ENCODE measurements at places on chromosomes 5 and 9.

- no peak for DNase-seq
These were observed 3.1 kb upstream of the DMAC1 start for GRCh38 chr9:7802666-7803065.

- DNase-seq = no peak
These were observed 407.4 kb upstream of the TLE4 start for GRCh38 chr9:79164406-79164805.

DNA sequence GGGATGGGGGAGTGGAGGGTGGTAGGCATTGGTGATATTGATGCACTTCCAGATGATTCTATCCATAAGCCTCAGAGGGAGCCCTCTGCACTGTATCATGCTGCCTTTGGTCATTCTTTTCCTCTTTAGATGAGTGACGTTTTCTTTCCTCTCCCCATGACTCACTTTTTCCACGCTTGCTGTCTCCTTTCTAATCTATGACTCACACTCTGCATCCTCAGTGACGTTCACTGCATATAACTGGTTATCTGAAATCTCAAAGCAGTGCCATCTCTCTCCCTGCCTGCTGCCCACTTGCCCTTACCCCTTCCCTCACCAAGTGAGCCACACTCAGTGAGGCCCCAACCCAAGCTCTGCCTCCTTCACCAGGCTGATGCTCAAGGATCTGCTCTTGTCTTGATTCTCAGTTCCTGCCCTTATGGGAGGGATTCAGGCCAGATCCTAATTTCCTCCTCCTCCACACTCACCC lies 31.6 kb downstream of the PTGS1 start:
- DNase-seq = no peak

DNA sequence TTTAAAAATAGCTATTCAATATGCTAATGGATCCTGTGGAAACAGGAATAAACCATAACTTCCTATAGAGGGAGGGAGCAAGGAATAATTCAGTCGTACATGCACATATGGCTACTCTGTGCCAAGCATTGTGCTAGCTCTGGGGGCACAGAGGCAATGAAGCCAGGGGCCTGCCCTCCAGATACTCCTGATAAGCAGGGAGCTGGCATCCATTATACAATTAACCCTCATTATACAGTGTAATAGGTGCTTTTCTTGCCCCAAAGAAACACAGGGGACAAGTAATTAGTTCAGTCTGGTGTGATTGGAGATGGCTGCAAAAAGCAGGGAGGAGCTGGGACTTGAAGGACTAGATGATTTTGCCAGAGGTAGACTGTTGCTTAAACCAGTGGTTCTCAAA lies 200.4 kb downstream of the SREK1 start:
- no peak for DNase-seq

- no peak for DNase-seq
These were observed 95.6 kb downstream of the RFK start for GRCh38 chr9:76298521-76299144.

- DNase-seq = no peak
These were observed 246.6 kb upstream of the CCNG1 start for GRCh38 chr5:163190784-163191183.

- peak; percentile 78 for DNase-seq
These were observed 17.1 kb downstream of the TRMO start for GRCh38 chr9:97905228-97905627.

GRCh38 chr5:81827500-81827899 lies 76.6 kb upstream of the SSBP2 start:
- no peak for DNase-seq

- DNase-seq = no peak
These were observed 11.8 kb downstream of the NR5A1 start for GRCh38 chr9:124495126-124496074.

DNA sequence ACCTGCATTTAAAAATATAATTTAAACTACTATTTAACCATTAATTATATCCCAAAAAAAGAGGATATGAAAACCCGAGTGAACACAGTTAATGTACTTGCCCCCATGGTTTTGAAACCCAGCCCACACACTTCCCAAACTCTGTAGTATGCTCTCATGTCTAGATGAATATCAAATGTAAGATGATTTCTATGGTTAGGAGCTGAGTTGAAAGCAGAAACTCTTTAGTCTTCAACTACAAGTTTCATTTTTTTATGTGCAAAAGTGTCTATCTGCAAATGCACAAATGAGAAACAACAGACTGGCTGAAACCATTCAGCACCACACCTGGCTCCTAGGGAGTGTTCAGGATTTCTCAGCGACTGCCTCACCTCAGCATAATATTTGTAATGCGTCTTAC lies 183.3 kb downstream of the SEMA5A start:
- no peak for DNase-seq

DNA sequence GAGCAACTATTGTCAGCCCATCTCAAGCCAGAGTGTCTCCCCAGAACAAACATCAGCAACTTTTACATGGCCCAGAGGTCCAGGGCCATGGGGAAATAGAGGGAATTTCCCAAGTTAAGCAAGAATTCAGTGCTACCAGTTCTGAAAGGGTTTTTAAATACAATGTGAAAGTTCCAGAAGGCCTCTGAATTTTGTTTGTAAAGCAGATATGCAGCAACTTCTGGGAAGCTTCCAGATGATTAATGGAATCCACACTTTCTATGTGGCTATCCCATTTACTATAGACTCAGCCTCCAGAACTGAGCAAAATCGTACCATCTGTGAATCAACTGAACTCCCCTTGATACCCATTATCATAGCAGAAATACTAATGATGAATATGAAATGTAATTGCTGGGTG lies 93.8 kb downstream of the FEM1C start:
- no peak for DNase-seq

- no peak for DNase-seq
These were observed 17.9 kb upstream of the TRIO start for GRCh38 chr5:14125262-14125661.

DNA sequence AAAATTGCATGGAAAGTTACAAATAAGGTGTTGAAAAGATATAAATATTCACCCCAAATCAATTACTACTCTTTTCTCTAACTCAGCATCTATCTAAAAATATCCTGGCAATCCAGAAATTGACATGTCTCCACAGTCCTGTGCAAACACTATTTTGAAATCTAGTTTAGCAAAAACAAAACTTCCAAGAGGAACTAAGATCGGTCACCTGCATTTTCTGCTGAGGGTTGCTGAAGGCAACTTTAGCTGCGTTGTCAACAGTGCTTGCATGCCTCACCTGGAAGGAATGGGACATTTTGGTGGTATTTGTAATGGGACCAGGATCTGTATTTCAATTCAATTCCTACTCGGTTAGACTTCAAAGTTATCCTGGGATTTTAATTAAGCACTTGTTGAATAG lies 398.3 kb downstream of the NTRK2 start:
- DNase-seq = no peak

DNA sequence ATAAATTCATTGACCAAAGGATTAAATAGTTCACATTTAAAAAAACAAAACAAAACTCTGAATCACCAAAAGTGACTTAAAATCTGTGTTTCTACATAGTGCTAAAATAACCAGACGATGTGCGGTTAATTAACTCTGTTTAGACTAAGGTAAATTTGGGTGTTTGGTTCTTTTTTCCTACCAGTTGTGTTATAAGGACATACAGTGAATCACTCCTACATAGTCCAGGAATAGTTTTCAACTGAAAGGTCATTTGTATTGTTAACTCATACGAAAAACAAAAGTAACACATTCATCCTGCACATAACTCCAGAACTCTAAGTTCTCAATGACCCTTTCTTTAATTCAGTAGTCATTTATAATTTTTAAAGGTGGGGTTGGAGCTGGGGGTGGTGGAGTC lies 203.7 kb downstream of the GLIS3 start:
- DNase-seq = no peak

DNA sequence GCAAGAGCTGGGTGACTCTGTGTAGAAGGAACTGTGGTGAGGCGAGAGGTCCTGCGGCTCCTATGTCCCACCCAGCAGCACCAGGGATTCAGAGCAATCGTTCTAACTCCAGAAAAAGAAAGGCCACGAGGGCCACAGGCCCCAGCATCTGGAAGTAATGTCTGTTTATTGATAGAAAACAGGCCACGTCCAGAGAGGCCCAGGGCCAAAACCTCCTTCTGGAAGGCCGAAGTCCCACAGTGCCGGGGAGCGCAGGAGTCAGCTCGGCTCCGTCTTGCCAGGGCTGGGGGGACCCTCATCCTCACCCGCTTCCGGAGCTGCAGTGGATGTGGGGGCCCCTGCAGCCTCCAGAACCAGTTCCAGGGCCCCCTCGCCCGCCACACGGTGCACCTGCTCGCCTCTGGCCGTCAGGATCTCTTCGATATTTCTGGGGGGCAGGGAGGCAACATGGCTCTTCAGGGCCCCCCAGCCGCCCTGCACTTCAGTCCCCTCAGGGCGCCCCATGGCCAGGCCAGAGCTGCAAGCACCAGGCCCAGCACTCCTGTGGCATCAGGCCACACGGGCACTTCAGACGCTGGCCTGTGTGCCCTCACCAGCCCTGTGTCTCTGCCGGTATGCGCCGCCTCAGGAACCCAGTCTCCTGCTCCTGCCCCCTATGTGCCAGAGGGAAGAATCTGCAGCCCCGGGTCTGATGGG lies 1.6 kb downstream of the DNLZ start:
- no peak for DNase-seq

- peak; percentile 26 for DNase-seq
These were observed 12.1 kb downstream of the TMEM245 start for GRCh38 chr9:109107402-109108240.

DNA sequence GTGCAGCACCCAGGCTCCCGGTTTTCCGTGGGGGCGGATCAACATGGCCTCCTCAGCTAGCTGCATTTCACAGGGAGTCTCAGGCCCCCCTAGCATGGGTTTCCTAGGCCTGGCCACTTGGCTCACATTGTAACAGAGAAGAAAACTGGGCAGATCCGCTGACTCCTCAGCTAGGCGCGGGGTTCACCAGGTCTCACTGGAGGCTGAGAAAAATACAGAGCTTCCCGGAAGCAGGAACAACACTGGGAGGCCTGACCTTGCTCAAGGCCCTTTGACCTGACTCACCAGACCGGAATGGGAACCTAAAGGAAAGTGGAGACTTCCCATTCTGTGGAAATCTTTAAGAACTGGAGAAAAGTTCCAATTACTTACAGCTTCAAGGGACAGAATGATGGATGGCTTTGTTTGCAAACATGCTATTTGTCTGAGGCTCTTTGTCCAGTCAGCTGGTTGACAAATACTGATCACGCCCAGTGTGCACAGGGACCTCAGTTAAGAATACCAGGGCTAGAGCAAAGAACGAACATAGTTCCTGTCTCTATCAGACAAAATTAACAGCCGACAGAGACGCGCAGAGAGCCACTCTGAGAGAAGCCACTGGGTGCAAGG lies 88.7 kb upstream of the LRRTM2 start:
- DNase-seq = no peak

DNA sequence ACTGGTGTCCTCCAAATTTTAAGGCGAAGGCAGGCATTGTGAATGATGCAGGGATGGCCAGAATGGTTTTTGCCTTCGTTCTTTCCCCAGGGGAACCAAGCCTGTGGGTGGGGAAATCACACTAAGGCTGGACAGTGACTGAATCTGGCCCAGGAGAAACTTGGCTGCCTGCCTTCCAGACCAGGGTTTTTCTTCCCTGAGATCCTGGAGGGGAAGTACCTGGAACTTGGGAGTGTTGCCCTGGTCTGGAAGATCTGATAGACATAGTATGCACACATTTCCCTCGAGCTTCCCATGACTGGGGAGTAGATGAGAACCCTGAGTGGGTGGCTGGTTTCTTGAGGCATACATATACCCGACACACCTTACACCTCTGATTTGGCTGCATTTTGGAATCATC lies 664 bp upstream of the IL11RA start:
- no peak for DNase-seq

GRCh38 chr5:160539431-160539830 lies 117.8 kb downstream of the PTTG1 start:
- no peak for DNase-seq

DNA sequence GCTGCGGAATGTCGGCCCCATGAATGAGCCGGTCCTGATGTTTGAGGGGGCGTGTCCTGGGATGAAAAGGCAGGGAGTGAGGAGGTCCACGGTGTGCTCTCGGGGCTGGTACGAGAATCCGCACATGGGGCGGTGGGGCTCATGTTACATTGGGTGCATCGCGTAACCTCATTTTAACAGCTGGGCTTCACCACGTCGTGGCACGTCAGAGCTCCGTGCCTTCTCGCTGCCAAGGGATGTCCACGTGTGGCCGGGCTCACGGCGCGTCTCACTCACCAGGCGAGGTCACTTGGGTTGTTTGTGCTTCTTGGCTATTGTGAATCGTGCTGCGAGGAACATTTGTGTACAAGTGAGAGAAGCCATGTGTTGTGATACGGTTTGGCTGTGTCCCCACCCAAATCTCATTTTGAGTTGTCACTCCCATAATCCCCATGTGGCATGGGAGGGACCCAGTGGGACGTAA lies 29.1 kb upstream of the IRX4 start:
- no peak for DNase-seq

- no peak for DNase-seq
These were observed 16.8 kb upstream of the HK3 start for GRCh38 chr5:176915906-176916305.

DNA sequence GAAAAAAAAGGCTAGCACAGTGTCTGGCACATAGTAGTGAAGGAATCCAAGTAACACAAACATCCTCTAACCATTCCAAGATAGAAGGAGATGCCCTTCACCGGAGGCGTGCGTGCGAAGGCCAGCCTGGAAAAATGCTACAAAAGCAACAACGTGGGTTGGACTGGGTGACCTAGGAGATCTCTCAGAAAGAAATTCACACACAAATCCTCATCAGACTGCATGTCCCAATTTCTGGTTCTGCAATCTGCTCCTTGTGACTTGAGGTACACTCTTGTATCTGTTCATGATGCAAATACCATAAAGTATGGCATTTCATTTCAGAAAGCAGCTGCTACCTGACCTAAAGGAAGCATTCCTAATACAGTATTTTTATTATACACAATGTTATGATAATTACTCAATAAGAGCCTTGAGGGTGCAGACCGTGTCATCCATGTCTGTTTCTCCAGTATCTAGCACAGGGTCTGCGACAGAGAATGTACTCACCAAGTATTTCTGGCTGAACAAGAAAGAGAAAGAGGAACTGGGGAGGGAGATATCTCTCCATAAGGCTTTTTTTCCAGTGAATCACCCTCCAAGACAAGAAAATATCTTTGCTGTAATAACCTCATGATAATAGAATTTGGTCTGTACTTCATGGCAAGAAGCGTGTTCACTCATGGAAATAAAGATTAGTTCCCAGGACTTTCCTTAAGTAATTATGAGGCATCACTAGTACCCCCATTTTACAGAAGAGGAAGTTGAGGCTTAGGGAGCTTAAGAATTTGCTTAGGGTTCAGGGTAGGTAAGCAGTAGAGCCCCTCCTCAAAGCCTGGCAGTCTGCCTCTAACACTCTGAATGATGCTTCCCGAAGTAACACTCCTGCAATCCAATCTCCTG lies 138.3 kb downstream of the CDK5RAP2 start:
- DNase-seq = no peak

- no peak for DNase-seq
These were observed 57.8 kb downstream of the BARX1 start for GRCh38 chr9:93897075-93897970.

DNA sequence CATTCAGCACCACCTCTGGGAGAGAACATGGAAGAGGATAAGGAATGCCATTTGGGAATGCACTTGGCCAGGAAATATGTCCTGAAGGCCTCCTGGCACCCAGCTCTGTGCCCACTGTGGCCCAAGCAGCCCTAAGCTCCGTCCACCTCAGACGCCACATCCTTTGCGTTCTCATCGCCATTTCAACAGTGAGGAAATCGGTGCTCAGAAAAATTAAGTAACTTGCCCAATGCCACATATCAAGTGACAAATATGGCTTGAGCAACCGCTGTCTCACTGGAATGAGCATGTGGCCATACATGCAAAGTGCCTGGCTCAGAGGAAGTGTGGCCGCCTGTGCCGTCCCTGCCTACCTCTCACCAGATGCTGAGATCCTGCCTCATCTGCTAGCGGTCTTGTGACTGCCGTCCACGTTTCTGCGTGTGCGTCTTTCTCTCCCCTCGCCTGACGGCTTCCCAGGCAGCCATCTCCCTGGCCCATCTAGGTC lies 984 bp upstream of the DOK3 start:
- DNase-seq = no peak

Data from CD4-positive, alpha-beta T cell treated with Interleukin-12 subunit alpha and Interleukin-12 subunit beta, for 1 hour (primary cell).